ENCODE measurements at places on chromosomes 3 and 15.

GRCh38 chr3:64533617-64534317 lies 154.0 kb downstream of the ADAMTS9 start:
- DNase-seq, result peak; percentile 84

DNA sequence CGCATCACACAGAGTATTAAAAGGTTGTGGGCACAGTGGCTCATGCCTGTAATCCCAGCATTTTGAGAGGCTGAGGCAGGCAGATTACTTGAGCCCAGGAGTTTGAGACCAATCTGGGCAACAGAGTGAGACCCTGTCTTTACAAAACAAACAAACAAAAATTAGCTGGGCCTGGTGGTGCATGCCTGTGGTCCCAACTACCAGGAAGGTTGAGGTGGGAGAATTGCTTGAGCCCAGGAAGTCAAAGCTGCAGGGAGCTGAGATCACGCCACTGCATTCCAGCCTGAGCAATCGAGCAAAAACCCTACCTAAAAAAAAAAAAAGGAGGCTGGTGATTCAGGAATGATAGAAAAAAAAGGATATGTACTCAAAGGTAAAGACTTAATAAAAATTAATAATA lies 28.2 kb upstream of the ST6GAL1 start:
- no peak for DNase-seq

DNA sequence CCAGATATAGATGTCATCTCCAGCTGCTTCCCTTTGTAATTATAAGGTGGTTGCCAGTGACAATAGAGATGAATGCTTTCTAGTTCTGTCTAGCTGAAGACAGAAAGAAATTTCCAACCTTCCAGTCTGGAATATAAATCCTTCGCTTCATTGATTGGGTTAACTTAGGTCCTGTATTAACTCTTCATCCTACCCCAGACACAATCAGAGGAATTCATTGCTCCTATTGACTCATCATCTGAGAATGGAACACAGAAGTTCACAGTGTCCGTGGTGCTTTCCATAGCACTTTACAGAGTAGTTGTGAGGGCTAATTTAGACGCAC lies 241.4 kb downstream of the NFKBIZ start:
- no peak for DNase-seq

DNA sequence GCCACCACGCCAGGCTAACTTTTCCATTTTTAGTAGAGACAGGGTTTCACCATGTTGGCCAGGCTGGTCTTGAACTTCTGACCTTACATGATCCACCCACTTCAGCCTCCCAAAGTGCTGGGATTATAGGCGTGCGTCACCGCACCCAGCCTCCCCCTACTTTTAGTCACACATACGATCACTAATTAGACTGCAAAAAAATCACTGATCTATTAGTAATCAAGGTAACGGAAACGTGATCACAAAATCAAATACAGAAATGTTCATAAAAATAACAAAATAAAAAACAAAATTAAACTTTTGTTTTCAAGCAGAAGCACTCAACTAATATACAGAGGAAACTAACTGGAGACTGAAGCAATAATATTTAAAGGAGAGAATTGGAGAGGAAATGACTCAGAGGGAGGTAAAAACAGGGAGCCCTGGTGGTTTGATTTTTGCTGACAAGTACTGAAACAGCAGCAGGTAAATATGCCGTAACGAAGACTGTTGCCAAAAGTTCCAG lies 4.6 kb downstream of the WDR53 start:
- DNase-seq, result peak; percentile 59

DNA sequence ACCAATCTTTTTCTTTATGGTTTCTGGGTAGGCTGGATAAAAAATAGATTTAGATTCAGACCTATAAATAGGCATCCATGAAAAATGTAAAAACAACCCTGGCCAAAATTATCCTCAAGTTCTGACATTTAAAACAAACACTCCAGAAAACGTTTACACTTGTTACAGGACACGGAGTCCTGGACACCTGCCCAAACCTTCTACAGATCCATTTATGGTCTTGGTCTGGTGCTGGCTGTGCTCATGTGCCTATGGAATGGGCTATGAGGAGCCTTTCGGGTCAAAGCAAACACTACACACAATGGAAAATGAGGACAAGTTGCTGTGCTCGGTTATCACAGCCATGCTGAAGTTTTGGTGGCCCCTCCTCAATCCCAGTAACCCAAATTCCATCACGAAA lies 108.1 kb downstream of the PDZRN3 start:
- DNase-seq, result no peak

DNA sequence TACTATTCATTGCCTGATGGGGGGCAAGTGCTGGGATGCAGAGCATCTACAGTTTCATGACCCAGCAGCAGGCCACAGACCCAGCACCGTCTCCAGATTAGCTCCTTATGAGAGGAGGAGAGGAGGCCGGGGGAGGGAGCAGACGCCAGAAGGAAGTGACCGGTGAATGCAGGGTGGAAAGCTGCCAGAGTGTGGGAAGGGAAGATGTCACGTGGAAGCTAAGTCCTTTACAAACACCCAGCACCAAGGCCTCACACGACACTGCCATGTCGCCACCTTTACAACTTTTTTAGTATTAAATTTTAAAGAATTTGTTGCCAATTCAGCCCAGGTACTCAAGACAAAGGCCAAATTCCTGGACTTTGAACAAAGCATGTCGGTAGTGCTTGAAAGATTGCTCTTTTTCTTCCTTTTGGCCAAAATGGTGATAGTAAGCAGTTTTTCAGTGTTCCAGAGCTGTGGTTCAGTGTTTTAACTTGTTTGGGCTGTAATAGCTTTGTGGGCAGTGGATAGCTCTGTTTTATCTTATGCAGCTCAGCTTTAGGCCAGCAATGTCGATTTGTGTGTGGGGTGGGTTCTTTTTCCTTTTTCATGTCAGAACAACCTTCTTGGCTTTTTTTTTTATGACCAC lies 58.2 kb downstream of the ZBTB38 start:
- DNase-seq, result no peak

GRCh38 chr3:196901768-196902167 lies 34.0 kb downstream of the SENP5 start:
- DNase-seq, result no peak

- DNase-seq, result peak; percentile 69
These were observed 747 bp downstream of the SORD start for GRCh38 chr15:45023659-45024225.

DNA sequence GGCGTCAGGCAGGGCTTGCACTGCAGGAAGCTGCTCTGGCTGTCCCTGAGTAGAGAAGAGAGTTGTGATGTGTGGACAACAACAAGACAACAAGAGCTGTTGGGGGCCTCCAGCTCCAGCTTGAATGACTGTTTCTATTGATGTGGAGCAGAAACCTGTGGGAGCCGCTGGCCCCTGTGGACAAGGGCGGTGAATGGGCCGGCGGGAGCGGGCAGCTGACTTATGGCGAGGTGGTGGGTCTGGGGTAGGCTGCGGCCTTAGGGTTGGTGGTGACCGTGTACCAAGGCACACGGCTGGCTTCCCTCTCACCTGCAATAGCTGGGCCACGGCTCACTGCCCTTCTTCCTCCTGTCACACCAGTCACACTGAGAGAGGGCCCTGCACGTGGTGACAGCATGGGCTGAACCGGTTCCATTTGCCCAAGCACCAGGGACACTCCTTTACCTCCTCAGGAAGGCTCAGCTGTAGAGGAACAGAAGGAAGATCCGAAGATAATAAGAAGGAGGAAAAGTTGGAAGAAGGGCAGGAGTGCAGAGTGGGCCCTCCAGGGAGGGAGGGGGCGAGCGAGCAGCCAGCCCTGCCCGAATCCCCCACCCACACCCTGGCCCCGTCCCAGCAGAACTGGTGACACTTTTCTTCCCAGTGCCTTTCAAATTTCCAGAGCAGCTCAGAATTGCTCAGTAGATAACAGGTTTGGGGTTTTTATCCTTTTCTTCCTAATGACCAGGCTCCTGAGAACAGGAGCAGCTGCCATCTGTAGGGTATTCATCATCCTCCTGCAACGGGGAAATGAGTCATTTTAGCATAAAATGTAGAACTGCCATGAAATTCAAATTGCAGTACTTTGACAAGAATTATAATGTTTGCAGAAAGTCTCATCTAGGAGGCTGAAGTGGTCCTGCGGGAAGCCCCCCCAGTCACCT lies 136.9 kb downstream of the TJP1 start:
- no peak for DNase-seq

GRCh38 chr3:174858353-174858752 lies 781 bp upstream of the NAALADL2 start:
- no peak for DNase-seq

DNA sequence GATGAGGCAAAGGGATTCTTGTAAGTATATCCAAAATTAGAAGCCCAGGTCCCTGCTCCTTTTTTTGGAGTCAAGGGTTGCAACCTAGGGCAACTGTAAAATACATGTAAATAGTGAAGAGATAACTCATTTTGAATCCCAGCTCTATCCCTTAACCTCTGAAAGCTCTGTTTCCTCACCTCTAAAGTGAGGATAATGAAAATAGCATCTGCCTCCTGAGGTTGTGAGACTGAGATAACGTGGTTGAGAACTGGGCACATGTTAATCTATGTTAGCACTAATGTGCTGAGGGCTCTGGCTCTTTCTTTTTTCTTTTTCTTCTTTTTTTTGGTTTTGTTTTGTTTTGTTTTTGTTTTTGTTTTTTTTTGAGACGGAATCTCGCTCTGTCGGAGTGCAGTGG lies 4.8 kb upstream of the NKTR start:
- DNase-seq, result no peak

- DNase-seq, result peak; percentile 86
These were observed 9.7 kb downstream of the EOMES start for GRCh38 chr3:27712136-27713077.

DNA sequence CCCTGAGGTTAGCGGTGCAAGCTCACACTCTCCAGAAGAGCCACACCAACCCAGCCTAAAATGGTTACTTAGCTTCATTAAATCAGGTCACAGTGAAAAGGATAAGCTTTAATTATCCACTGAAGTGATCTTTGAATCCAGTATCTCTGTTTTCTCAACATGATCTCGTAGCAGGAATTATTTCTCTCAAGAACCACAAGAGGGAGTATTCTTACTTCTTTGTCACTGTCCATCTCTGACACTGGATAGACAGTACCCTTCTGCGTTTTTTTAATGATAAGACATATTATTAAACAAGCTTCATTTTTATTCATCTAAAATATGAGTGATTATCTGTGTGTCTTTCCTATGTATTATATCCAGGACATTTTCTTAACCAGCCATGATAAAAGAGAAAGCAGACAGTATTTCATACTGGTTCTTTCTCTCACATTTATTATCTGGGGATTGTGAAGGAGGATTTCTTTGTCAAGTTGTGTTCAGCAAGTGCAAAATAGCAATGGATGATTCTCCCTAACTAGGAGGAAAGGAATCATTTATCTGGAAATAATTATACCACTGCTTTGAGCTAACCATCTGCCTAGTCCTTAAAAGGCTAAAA lies 105.4 kb upstream of the CCDC54 start:
- DNase-seq, result peak; percentile 53

DNA sequence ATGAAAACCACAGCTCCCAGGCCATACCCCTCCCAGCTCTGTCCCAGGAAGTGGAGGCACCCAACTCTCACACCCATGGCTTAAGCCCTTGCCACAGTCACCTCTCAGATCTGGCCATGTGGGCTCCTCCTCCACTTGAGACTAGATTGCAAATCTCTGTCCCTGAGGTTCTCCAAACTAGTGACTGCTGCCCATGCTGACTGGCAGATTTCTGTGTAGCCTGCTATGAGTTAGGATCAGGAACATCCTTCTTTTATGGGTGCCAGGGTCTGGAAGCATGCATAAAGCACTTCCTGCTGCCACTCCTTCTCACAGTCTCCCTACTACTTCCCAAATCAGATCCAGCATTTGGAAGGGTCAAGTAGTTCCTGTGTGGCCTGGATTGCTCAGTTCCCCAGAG lies 59.6 kb upstream of the GOLIM4 start:
- DNase-seq, result no peak

GRCh38 chr15:35929740-35930444 lies 383.9 kb upstream of the DPH6 start:
- DNase-seq, result no peak

GRCh38 chr3:13463618-13464400 lies 16.3 kb upstream of the HDAC11 start:
- no peak for DNase-seq

GRCh38 chr3:8595252-8595651 lies 49.3 kb downstream of the SSUH2 start:
- no peak for DNase-seq

- DNase-seq, result no peak
These were observed 402.3 kb upstream of the TGFBR2 start for GRCh38 chr3:30204126-30204525.

DNA sequence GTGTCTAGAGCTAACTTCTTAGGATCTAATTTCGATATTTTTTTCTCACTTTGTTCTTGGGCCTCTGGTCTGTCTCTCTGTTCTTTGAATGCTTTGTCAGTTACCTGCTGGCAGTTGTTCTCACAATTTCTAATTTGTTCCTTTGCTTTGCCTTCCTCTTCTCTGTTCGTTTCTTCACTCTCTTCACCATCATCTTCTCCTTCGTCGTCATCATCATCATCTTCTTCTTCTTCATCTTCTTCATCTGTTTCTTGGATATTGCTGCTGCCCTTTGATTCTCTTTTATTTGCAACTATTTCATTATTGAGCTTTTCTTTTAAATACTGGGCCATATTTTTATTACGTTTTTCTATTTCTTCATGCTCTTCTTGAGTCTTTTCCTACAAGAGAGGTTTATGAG lies 2.7 kb downstream of the LMOD3 start:
- no peak for DNase-seq

GRCh38 chr3:189789432-189789831 lies 158.2 kb downstream of the TP63 start:
- no peak for DNase-seq

DNA sequence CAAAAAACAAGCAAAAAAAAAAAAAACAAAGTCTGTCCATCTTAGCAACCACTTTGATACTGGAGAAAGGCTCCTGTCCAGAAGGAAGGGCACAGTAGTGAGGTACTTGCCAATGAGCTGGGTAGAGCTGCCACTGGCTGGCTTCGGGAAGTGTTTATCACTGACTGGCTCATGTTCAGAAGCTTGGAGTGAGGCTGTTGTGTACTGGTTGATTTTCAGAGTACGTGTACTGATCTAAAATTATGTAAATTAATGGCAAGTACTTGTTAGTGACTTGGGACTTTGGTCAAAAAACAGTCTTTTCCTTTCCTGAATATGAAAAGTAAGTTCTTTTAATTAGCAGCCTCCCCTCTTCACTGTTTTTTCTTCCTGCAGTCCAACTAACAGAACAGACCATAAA lies 979 bp upstream of the ZNF621 start:
- no peak for DNase-seq
